Suppressor macrophage treated with lipopolysaccharide for 1 hour (primary cell): ENCODE measurements at places on chromosomes 2 and 18.

- no peak for DNase-seq
Measured at GRCh38 chr2:36733215-36733614, 36.7 kb downstream of the VIT start.

- no peak for DNase-seq
Measured at GRCh38 chr2:174063492-174064092, 98.4 kb upstream of the SP3 start.

- no peak for DNase-seq
Measured at GRCh38 chr2:11990576-11990975, 244.1 kb downstream of the LPIN1 start.

DNA sequence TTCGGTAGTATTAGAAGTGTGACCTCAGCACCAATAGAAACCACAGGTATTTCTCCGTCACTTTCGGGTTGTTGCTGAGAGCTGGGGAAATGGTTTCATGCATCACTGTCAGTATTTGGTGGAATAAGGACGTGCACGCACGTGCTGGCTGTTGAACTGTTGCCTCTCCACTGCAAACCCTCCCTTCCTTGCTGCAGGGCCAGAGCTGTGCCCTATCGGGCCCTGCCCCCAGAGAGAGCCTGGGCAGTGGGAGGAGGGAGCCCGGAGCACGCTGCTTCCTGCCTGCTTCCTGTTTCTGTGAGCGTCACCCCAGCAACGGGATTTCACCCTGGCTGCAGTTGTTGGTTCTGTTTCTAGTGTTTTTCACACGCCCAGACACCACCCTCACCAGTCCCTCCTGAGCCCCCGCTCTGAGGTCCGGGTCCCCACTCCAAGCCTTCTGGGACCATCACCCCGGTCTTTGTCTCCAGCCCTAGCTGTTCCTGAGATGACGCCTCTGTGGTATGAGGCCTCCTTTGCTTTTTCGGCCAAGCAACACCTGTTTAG lies 47.4 kb downstream of the LRRFIP1 start:
- DNase-seq: peak; percentile 90

GRCh38 chr2:127080226-127080937 lies 26.6 kb downstream of the BIN1 start:
- no peak for DNase-seq

GRCh38 chr2:189558516-189559272 lies 21.9 kb downstream of the SLC40A1 start:
- no peak for DNase-seq

- DNase-seq: no peak
Measured at GRCh38 chr2:25964891-25965290, 17.4 kb downstream of the KIF3C start.

- DNase-seq: no peak
Measured at GRCh38 chr2:167943897-167944296, 303.5 kb downstream of the STK39 start.

GRCh38 chr2:17149945-17150344 lies 368.3 kb downstream of the RAD51AP2 start:
- DNase-seq: no peak

DNA sequence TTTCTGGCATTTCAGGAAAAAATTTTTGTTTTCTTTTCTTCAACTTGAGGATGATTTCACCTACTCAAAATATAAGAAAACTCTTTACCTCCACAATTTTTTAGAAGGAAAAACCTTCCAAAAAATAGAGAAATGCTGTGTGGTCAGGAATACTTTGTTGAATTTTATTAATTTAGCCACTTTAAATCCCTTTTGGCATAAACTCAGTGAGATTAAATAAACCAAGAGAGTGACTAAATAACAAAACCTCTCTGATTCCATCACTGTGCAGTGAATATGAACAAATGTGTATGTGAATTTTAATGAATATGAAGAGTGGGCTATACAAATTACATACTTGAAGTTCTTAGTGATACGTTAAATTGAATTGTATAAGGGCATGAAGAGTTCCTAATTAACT lies 25.8 kb upstream of the CYTIP start:
- DNase-seq: no peak

DNA sequence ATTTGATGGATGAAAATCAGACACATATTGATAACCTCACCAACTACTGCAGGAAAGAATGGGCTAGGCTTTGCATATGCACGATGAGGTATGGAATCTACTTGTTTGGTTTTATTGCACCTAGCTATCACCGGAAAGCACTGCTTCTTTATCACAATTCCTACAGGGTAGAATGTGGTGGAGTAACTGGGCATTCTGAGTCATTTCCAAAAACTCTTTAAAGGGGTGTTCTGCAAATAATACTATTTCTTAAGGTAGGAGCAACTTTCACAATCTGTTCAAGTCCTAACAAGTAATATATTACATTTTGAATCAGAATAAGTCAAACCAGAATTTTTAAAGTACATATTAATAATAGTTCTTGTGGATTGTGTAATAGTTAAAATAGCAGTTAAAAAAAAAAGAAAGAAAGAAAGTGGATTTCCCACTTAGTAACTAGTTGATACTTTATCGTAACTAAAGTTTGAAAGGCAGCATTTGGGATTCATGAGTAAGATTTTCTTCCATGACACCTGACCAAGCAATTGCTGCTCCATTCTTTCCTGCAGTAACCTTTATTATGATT lies 40.5 kb downstream of the INO80C start:
- no peak for DNase-seq

DNA sequence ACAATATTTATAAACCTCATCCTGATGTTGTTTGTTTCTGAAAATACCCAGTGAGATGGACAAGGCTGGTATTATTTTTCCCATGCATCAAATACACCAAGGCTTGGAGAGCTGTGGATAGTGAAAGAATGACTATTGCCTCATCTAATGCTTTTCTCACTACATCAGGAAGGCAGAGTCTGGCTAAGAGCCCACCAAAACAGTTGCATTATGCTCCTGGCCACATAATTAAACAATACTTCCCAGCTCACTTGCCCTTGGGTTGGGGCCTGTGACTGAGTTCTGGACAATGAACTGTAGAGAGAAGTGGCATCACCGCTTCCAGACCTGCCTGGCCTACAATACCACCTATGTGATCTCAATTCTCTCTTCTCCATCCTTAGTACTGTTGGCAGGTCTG lies 46.4 kb upstream of the REEP1 start:
- no peak for DNase-seq

DNA sequence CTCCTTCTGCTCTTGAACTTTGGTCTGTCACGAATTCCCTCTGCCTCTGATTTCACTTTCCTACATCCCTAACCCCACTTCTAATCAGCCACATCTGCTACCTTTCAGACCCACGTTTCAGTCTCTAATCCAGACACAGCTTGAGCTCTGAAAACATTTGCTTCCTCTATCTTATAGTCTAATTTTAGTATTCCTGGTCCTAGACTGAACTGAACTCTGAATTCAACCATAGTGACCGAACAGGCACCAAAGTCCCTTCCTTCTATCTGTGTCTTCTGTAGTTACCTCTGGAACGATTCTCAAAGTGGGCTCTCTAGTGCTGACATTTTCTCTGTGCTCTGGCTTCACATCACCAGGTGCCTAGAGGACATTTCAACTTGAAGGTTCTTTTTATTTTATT lies 156.2 kb downstream of the PDE11A start:
- DNase-seq: no peak

DNA sequence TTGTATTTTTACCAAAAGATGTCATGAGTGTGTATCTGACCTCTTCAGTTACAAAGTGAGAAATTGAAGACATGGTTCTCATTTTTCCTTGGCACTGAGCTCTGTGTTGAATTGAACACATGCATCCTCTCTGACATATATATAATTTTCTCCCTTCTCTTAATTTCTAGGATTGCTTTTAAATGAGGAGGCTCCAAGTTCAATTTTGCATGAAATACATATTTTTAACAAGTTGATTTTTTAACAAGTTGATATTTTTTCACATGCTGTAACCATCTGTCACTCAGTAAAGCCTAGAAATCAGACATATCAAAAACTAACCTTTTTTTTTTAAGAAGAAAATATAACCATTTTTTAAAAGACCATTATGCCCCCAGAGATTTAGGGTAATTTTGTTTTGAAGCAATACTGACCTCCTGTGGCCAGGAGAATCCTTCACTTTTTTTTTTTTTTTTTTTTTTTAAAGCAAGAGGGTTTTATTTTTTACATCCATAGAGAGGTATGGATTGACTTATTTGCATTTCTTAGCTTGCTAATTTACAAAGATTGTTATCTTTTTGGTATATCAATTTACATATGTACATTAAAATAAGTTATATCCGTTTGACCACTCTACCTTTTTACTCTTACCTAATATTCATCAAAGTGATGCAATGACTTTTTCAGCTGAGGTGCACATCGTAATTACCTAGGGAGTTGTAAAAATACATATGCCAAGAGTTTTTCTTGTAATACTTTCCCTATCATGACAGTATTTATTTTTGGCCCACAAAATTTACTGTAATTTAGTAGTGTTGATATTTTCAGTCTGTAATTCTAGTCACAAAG lies 161.8 kb downstream of the SOCS6 start:
- DNase-seq: peak; percentile 16

GRCh38 chr2:60350791-60351190 lies 202.7 kb downstream of the BCL11A start:
- no peak for DNase-seq

DNA sequence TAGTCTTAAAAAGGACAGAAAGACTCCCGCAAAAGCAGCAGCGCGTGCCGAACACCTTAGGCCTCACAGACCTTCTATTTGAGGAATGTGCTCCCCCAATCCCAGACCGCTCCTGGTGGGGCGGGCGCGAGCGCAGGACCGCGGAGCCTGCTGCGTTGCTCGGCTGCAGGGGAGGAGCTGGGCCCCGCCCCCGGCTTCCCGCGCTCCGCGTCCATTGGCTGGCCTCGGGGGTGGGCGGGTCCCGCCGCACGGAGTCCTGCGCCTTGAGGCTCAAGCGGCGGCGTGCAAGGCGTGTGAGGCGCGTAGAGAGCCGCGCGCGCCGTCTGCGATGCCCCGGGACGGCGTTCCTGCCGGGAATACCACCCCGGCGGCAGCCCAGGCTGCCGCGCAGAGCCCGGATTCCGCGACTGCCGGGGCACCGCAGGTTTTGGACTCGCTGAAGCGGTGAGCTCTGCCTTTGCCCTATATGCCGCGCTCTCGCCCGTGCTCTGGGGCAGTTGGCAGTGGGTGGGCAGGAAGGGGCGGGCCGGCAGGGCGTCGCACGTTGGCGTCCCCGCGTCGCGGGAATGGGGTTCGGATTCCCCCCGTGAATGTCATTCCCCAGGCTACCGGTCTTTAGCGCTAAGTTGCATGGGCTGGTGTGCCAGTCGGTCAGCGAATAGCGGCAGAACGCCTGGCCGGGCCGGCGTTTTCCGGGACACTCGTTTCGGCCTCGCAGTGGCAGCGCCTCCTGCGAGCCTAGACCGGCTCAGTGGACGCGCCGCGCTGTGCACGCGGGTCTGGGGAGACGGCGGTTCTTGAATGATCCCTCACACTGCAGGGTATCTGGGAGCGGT lies 49.6 kb upstream of the PAIP2B start:
- DNase-seq: peak; percentile 90

- peak; percentile 66 for DNase-seq
Measured at GRCh38 chr2:65666156-65666725, 233.8 kb upstream of the SPRED2 start.
